GM13976 (cell line): ENCODE measurements at places on chromosomes 6 and 20.

- DNase-seq = no peak
Observed at GRCh38 chr6:6026513-6027205, 19.9 kb upstream of the NRN1 start.

GRCh38 chr6:129026601-129027000 lies 143.7 kb downstream of the LAMA2 start:
- no peak for DNase-seq

- DNase-seq = no peak
Observed at GRCh38 chr6:18317850-18318249, 53.5 kb upstream of the DEK start.

- DNase-seq = no peak
Observed at GRCh38 chr6:147205690-147206600, 1.7 kb downstream of the STXBP5 start.

DNA sequence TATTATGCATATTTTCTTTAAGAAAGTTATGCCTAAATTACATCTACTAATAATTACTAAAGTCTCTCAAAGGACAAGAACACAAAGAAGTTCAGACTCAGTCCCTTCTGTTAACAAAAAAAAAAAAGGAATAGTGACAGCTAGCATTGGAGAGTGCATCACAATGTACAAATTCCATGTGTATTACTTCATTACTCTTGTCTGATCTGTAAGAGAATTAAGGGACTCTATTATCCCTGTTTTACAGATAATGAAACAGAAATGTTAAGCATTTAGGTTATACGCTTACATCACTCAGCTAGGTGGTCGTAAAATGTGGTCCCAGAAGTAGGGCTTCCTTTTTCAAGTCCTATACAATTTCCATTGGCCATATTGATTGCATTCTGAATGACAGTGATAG lies 17.2 kb upstream of the VNN1 start:
- DNase-seq = no peak

GRCh38 chr6:20569000-20569610 lies 34.8 kb downstream of the CDKAL1 start:
- DNase-seq = no peak

GRCh38 chr6:94680669-94681212 lies 896.6 kb upstream of the MANEA start:
- no peak for DNase-seq

- no peak for DNase-seq
Observed at GRCh38 chr6:89840538-89840937, 10.9 kb downstream of the CASP8AP2 start.

DNA sequence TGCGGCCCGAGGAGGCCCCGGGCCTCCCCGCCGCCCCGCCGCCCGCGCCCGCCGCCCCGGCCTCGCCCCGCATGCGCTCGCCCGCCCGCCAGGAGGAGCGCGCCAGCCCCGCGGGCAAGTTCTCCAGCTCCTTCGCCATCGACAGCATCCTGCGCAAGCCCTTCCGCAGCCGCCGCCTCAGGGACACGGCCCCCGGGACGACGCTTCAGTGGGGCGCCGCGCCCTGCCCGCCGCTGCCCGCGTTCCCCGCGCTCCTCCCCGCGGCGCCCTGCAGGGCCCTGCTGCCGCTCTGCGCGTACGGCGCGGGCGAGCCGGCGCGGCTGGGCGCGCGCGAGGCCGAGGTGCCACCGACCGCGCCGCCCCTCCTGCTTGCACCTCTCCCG lies 1.5 kb downstream of the FOXQ1 start:
- peak; percentile 30 for DNase-seq

DNA sequence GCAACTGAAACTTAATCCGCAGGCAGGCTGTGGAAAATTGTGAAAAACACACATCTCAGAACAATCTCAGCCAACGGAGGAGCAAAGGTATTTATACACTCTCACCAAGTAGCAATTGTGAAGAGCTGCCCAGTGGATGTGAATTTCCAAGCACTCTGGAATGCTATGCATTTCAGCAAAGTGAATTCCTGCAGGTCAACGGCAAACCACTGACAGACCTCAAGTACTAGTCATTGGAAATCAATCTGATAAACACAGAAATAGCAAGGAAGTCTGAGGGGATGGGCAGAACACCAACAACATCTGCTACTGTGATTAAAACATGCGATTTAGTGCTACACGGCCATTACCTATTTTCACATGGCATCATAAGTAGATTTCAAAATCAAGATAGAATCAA lies 429.1 kb downstream of the HTR1B start:
- no peak for DNase-seq

GRCh38 chr20:45890985-45891983 lies at the start of the genes CTSA and NEURL2:
Gene CTSA (plus strand): TSS chr20:45891335. CDS start chr20:45891569, 234 bp downstream.
Gene NEURL2 (minus strand): TSS chr20:45891208. CDS start chr20:45890991, 217 bp downstream.
- peak; percentile 99 for DNase-seq
